Mucosa of gallbladder (tissue), 1 donor: ENCODE measurements at places on chromosomes 13 and 19. TPM values are rescaled to one million over a fixed set of nuclear protein-coding genes. Genes with fewer than 3 reads are reported as not detected.
A peak's percentile ranks its signal among the peaks of the same experiment; 100 is the strongest.

GRCh38 chr19:48509467-48510194, 2.0 kb downstream of the LMTK3 start:
- no peak for DNase-seq

DNA sequence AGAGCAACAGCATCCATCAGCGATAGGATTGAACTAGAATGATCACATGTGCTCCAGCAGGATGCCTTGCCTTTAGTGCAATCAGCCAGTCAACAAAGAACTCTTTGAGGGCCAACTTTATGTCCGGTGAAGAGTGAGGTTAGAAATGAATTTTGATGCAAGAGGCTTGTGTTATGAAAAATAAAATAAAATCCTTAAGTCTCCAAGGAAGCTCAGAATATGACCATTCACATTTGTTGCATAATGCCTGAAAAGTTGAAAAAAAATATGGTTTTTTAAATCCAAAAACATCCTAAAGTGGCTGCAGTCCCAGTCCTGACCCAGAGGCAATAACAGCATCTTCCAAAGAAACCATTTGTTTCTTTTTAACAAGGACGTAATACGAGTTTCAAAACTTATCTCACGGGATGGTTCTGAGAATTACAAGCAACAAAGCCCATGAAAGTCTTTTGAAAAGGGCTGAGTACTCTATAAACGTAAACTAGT, 61.3 kb downstream of the DCLK1 start:
- DNase-seq: no peak

GRCh38 chr19:21824679-21825078, 11.3 kb downstream of the ZNF43 start:
- no peak for DNase-seq

DNA sequence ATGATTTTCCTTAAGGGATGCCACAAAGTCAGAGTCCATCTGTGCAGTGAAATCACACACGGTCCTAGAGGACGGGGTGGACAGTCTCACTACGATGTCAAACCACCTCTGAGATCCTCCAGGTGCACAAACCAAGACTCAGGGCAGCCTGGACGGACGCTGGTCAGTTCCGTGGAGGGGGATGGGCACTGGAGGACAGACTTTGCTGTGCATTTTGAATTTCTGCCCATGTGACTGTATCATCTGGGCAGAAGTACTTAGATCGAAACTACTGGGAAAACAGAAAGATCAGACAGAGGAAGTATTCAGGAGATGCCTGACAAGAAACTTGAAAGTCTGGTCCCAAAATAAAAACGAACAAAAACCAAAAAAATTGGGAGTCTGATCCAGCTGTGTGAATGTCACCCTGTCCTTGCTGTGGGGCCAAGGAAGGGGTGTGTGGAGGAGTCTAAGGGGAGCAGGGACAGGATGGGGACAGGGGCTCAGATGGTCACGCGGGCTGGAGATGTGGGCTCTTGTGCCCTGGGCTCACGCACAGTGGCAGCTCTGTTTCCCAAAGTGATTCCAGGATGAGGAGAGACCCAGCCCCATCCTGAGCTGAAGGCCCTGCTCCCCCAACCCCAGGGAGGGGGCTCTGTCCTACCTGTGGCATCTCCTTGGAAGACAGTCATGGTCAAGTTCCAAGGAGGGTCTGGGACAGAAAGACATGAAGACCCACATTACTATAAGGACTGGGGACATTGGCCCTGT, 1.5 kb downstream of the SIGLEC8 start:
- no peak for DNase-seq

- DNase-seq: no peak
Measured at GRCh38 chr19:14886032-14886431, at the start of gene OR7A17. OR7A17 (minus strand) TSS chr19:14886132; CDS start chr19:14881355, 4,777 bp downstream.

GRCh38 chr19:39127812-39128515, 2.4 kb downstream of the PAK4 start:
- peak; percentile 72 for DNase-seq

DNA sequence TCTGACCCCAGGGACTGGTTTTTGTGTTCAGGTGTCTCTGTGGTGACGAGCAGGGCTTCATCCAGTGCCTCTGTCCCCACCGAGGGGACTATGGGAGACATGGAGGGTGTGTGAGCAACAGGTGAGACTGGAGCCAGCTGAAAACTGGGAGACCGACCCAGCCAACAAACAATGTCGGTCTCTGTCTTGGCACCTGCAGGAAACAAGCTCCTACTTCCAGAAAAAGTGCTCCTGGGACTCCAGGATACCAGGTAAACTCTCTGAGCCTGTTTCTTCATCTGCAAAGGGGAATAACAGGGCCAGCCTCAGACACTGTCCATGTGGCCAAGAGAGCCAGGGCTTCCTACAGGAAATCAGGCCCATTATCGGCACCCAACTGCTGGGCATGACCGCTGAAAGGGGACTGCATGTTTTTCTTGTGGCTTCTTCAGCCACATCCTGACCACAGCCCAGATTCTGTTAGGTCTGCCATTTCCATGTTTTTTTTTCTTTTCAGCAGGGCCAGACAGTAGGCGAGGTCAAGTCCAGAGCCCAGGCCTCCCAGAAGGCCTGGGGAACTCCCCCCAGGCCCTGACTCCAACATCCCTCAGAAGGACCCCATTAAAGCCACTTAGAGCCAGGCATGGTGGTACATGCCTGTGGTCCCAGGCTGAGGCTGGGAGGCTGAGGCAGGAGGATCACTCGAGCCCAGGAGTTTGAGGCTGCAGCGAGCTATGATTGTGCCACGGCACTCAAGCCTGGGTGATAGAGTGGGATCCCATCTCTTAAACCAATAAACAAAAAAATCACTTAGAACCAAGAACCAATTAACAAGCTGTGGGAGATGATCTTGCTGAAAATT, 836 bp upstream of the BST2 start:
- no peak for DNase-seq

DNA sequence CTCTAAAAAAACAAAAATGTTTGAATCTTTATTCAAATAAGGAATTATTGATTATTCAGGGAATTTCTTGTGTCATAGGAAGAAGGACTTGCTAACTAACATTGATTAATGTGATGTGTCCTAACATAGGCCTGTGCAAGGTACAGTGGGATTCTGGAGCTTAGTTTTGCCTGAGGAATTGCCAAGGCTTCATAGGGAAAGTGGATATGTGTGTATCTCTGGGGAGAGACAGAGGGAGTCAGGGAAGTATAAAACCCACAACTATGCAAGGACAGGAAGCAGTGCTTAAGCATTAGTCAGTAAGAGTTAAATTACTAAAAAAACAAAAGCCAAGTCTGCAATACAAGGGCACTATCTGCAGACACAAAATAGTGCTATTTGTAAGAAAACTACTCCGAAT, 59.6 kb downstream of the WDFY2 start:
- DNase-seq: no peak

- DNase-seq: no peak
Measured at GRCh38 chr13:113726961-113727411, 32.0 kb upstream of the TMEM255B start.

GRCh38 chr19:45376045-45376724, 5.8 kb upstream of the ERCC2 start:
- DNase-seq: peak; percentile 68

DNA sequence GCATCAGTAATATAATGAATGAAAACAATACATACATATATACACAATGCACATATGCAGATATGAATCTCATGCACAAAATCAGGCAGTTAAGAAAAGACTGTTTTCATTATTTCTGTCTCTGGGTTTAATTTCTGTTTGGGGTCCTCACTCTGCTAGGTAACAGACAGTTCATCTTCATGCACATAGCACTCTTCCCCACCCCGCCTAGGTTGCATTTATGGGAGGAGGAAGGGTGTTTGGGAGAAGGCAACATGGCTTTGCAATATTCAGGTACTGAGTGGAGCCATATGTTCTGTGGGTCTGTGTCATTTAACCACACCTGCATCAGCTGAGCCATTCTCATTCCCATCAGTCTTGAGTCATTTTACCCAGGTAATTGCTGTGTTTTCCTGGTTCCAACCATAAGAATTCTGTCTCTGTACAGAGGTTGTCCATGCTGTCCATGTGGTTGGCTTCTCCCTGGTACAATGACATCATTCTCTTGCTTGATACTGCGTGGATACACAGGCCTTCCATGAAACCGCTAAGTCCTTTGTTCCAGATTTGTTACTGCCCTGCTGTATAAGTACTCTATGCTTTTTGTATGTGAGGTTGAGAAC, 45.3 kb downstream of the RFC3 start:
- DNase-seq: no peak

DNA sequence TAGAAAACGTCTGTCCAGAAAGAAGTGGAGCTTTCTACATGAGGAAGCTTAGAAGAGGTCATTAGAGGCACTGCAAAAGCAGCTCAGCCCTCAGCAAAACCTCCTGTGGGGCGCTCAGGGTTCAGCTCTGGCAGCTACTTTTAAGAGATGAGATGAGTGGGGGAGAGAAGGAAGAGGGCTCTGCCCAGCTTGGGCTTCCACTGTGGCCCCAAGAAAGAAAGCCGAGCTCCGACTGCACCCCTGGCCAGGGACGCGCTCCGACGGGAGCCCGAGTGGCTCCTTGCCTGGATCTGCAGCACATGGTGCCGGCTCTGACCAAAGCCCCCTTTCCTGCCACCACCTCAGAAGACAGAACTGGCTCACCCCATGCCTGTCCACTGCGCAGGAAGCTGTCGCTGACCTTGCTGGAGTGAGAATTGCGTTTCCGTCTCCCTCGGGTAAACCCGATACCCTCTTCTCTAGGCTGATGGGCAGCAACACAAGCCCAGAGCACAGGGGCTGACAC, 36.4 kb downstream of the NAXD start:
- DNase-seq: no peak

The NOVA2 gene
- total RNA-seq: 3.1 TPM

DNA sequence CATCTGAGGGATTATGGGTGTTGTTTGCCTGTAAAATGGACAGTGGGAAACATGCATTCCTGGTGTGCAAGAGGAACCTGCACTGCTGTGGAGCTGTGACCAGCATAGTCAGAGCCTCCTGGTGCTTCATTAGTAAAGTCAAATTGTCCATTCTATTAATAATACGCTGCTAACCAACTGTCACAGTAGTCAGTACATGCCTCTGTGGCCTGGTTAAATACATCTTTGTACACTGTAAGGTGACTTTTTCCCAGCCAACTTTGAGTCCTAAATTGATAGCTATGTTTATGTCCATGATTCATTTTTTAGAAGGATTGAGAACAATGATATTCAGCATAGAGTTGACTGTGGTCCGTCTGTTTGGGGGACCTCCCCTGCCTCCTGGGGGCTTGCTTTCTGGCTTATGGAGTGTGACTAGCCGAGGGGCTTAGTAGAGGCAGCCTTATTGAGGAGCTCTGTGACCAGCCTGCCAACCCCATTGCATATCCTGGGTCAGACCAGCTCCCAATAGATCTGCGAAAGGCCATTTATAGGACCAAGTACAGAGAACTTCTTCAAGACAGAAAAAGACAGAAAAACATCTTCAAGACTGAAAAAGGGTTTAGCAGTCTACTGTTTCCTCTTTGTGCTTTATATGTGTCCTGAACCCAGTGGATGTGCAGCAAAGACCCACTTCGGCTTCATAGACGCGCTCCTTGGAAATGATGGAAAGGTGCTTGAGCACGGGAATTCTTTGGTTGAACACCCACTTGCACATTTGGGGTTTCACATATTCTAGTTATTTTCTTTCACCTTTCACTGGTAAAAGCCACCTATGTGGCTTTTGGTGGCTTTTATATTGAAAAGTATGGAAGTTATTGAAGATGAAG, 4.3 kb downstream of the GPR183 start:
- DNase-seq: no peak

The FUT6 gene
- 81.2 TPM for total RNA-seq

DNA sequence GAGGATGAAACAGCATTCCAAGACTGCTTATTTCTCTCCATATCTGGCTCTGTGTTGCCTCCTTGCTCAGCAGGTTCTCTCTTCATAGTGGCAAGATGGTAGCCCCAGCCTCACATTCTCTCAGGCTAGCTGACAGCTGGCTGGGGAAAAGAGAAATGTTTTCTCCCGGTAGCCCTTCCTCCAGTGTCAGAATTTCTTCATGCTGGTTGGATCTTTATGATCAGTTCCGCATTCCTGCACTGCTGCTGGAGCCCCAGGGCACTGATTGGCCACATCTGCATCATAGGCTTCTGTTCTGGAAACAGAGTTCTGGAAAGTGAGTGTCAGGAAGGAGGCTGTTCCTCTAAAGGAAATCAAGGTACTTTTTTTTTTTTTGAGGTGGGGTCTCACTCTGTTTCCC, 24.6 kb downstream of the POP4 start:
- DNase-seq: no peak

The PTGER1 gene
- total RNA-seq: 1.9 TPM

DNA sequence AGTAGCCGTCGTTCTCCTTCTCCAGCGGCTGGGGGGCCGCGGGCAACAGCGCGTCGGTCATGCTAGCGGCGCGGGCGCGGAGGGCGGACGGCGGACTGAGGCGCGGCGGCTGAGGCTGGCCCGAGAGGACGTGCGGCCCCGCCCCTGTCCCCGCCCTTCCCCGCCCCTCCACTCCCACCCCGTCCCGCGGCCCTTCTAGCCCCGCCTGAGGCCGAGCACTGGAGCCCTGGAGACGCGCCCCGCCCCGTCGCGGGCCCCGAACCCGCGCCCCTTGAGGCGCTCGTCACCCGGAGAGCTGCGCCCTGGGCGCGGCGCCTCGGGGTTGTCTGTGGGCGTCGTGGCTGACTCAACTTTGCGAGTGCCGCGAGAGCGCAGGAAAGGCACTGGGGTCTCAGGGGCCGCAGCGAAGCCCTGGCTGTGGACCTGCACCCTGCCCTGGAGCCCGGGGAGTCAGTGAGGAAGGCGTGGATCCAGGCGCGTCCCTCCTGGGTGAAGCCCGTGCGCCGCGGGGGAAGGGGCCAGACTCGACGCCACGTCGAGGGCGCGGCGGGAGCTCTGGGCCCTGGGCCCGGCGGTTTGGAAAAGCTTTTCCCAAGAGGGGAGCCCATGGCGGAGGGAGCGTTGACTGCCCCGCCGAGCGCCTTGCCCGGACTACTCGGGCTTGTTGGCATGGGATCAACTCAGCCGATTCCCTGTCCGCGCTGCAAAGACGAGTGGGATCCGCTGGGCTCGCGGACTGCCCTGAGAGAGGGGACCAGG, at the start of gene RHPN2:
RHPN2 (minus strand) TSS at position 97 of the 759 bp plus-strand sequence; CDS start at position 61, 36 bp downstream.
- peak; percentile 62 for DNase-seq

The NLRP11 gene
- 0.17 TPM for total RNA-seq

DNA sequence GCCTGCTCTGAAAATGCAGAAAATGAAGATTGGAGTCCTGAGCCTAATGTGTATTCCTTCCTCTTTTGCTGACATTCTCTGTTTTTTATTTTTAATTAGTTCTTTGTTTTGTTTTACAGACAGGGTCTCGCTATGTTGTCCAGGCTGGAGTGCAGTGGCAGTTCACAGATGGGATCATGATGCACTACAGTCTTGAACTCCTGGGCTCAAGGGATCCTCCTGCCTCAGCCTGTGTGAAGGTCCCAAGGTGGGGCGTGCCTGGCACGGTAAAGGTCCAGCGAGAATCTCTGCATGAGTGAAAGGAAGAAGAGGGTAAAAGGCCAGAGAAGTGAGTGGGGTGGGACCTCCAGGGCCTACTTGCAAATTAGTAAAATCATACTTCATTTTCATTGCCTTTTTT, 34.3 kb upstream of the DGKH start:
- DNase-seq: no peak

GRCh38 chr19:16039545-16039944, 36.8 kb upstream of the TPM4 start:
- no peak for DNase-seq
